ENCODE measurements at places on chromosomes 1 and 21.

GRCh38 chr21:26842974-26843932 is 2.0 kb downstream of the ADAMTS1 start:
- no peak for DNase-seq

- no peak for DNase-seq
Observed at GRCh38 chr1:211114446-211114845, 19.5 kb downstream of the KCNH1 start.

DNA sequence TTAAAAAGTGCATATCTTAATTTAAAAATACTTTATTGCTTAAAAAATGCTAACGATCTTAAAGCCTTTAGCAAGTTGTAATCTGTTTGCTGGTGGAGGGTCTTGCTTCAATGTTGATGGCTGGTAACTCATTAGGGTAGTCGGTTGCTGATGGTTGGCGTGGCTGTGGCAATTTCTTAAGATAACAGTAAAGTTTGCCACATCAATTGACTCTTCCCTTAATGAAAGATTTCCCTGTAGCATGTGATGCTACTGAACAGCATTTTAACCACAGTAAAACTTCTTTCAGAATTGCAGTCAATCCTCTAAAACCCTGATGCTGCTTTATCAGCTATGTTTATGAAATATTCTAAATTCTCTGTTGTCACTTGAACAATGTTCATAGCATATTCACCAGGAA is 6.8 kb upstream of the SAMD13 start:
- no peak for DNase-seq

GRCh38 chr1:99571092-99571734 is 74.7 kb upstream of the PALMD start:
- DNase-seq, result no peak

GRCh38 chr1:1216770-1217620 is 3.0 kb upstream of the TNFRSF4 start:
- no peak for DNase-seq

- no peak for DNase-seq
Observed at GRCh38 chr1:35043498-35043897, 11.8 kb upstream of the ZMYM6 start.

DNA sequence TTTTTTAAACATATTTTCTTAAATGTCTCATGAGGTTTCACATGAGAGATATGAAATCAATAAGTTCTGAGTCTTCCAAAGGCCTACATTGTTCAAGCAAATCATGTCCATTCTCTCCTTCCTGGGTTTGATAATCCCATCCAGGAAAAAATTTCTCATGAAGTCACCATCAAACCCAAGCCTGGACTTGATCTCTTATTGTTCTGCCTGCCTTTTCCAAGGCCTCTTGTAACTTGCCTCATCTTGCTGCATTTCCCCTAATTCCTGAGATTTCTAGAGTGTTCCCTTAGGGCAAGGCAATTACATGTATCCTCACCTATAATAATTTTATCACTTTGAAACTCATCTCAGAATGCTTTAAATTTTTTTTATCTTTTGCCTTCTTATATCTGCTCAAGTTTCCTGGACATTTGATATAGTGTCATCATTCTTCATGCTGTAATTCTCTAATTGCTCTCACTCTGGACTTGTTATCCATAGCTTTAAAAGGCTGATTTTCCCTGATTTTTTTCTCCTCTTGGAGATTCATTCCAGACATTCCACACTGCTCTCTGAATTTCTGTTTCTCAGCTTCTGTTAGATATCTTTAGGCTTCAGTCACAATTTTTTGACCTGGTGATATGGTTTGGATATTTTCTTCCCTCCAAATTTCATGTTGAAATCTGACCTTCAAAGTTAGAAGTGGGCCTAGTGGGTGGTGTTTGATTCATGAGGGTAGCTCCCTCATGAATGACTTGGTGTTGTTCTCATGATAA is 126.4 kb downstream of the LRRC7 start:
- DNase-seq, result no peak

DNA sequence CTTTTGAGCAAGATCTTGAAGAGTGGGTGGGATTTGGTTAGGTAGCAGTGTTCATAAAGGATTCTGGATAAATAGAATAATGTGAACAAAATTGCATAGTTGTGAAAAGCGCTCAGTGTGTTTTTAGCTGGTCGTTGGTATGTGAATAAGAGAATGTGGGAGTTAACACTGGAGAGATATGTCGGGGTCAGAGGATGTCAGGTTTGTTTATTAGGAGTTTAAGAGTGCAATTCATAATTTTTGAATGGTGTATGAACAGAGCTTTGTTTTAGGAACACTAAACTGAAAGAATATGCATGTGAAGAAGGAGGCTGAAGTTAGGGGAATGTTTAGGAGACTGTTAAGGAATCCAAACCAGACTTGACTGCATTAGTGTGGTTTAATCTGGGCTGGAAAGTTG is 9.4 kb downstream of the USP16 start:
- no peak for DNase-seq

GRCh38 chr1:966704-967300 is 520 bp downstream of the PLEKHN1 start:
- DNase-seq, result no peak

Measured in NCI-H2081 treated with DMSO at 0.1 percent for 48 hours (cell line).